ENCODE measurements at places on chromosomes 2 and 18. TPM values are rescaled to one million over a fixed set of nuclear protein-coding genes. Genes with fewer than 3 reads are reported as not detected.

Gene IRS1
- 99.9 TPM for total RNA-seq

Gene DSG1
- total RNA-seq: not detected

Gene LPIN1
- 31.1 TPM for total RNA-seq

Gene GPR39
- not detected for total RNA-seq

Gene SPATA3
- total RNA-seq: not detected

Gene TRAF3IP1
- total RNA-seq: 4.7 TPM

Gene CRACDL
- total RNA-seq: 0.24 TPM

Gene SLC38A11
- not detected for total RNA-seq

Gene FSIP2
- total RNA-seq: 0.24 TPM

Gene HOXD8
- total RNA-seq: not detected

Gene ERBB4
- total RNA-seq: not detected

Gene CCDC121
- total RNA-seq: 0.40 TPM

Gene SOCS6
- 23.1 TPM for total RNA-seq

Gene PSMA8
- not detected for total RNA-seq

Gene GPR45
- not detected for total RNA-seq

Gene TGFA
- total RNA-seq: 2.7 TPM

Gene GAD1
- total RNA-seq: not detected

Gene TMEM169
- total RNA-seq: 0.16 TPM

Gene FOXD4L1
- under 0.01 TPM for total RNA-seq

Gene DYNAP
- total RNA-seq: not detected

Gene EML6
- total RNA-seq: not detected

Gene STON1
- 7.5 TPM for total RNA-seq

Gene ASIC4
- total RNA-seq: not detected

Gene RGPD3
- total RNA-seq: under 0.01 TPM

Gene CTAGE1
- not detected for total RNA-seq

Gene TBC1D8
- 5.0 TPM for total RNA-seq

Gene COL4A3
- total RNA-seq: 0.48 TPM

Gene RIT2
- not detected for total RNA-seq

Gene RRM2
- 60.6 TPM for total RNA-seq

Gene GNLY
- total RNA-seq: 0.24 TPM

Gene CHAC2
- total RNA-seq: 6.9 TPM

Data from epithelial cell of alveolus of lung (primary cell).